Central memory CD4-positive, alpha-beta T cell (primary cell): ENCODE measurements at places on chromosomes 2 and 18.
A peak's percentile ranks its signal among the peaks of the same experiment; 100 is the strongest.

DNA sequence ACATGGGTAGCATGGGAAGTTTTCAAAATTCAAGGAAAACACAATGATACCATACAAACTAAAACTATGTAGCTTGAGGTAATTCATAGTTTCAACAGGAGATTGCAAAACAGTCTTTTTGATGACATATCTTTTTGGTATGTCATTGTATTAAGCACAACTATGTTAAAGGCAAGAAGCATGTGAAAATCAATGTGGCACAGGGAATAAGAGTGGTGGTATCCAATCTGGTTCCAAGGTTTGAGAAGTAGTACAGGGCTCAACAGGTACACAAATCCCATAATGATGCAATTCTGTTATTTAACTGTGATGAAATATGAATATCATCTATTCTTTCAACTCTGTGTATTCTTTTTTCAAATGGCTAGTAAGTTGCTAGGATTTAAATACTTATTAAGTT lies 16.4 kb upstream of the DLX2 start:
- DNase-seq = no peak

DNA sequence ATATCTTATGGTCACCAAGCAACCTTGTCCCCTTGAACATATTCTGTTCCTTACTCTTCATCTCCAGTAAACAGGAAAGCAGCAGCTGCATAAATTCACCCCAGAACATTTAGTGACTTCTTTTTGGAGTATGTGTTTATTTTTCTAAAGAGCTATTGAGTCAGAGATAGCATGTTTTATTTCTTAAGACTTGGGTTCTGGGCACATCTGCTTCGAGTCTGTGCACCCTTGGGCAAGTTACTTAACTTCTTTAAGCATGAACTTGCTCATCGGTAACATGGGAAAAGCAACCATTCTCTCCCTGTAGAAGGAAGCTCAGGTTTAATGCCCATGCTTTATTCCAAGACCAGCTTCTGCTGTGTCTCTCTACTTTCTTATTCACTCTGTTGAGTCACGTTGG lies 309.3 kb upstream of the MEX3C start:
- no peak for DNase-seq

GRCh38 chr18:23237524-23238151 lies 102.4 kb downstream of the CABLES1 start:
- DNase-seq = peak; percentile 13

DNA sequence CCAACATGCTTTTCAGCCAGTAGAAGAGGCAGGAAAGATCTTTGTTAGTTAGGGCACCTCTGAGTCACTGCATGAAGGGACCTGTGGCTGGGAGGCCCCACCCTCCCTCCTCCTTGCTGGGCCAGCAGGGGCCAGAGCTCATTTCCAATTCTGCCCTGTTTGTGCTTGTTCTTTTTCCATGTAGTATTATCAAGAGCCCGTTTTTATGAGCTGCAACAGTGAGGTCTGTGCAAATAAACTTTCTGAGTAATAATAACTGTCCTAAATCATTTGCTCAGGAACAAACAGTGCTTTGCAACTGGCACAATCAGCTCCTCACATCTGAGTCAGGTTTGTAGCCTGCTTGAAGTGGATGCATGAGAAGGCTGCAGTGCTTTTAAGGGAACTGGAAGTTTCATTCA lies 128.0 kb downstream of the ARL4C start:
- DNase-seq = peak; percentile 34

- DNase-seq = no peak
These were observed 50.3 kb downstream of the ARHGAP25 start for GRCh38 chr2:68784915-68785314.

DNA sequence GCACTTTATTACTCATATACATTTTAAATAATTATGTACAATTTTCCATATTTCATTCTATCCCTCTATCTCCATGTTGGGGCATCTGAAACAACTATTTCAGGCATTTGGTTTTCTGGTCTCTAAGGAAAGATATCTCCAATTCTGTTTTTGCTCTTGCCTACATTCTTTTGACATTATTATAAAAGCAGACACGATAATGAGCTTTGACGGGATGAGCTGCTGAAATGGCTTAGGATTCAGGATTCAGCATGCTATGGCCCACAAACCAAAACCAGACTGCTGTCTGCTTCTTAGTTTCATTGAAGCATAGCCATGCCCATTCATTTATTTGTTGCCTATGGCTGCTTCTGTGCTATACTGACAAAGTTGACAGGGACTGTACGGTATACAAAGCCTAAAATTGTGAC lies 42.7 kb upstream of the GLS start:
- DNase-seq = no peak

- no peak for DNase-seq
These were observed 100.8 kb downstream of the EPC2 start for GRCh38 chr2:148745151-148745851.

- DNase-seq = no peak
These were observed 4.9 kb downstream of the HOXD3 start for GRCh38 chr2:176161825-176162626.

DNA sequence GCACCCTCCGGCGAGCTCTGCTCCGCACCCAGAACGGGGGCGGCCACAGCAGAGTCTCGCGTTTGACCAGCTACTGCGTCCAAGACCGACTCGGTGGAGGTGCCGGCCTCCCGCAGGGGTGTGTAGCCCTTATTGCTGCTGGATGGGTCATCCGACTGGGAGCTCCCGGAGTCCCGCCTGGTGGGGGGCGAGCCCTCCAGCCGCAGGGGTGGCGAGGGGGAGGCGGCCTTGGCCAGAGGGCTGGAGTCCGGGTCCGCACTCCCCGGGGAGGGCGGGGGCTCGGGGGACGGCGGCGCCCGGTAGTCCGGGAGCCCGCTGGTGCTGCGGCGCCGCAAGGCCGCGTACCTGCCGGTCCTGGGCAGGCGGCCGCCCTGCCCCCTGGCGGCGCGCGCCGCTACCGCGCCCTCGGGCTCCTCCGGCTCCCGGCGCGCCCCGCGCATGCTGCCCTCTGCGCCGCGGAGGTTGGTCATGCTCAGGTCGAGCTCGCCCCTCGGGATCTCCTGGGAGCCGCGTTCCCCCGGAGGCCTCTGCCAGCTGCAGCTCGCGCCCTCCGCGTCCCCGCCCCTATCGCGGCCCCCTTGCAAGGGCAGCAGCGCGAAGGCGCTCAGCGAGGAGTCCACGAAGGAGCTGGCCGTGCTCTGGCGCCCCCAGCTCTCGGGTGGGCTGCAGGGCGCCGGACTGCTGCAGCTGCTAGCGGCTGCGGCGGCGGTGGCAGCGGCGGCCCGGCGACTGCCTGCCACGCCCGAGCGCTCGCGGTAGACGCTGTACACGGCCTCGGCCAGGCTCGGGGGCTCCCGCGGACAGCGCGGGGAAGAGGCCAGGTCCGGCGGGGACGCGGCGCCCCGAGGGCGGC lies 4.8 kb downstream of the TMEM200C start:
- peak; percentile 1 for DNase-seq

DNA sequence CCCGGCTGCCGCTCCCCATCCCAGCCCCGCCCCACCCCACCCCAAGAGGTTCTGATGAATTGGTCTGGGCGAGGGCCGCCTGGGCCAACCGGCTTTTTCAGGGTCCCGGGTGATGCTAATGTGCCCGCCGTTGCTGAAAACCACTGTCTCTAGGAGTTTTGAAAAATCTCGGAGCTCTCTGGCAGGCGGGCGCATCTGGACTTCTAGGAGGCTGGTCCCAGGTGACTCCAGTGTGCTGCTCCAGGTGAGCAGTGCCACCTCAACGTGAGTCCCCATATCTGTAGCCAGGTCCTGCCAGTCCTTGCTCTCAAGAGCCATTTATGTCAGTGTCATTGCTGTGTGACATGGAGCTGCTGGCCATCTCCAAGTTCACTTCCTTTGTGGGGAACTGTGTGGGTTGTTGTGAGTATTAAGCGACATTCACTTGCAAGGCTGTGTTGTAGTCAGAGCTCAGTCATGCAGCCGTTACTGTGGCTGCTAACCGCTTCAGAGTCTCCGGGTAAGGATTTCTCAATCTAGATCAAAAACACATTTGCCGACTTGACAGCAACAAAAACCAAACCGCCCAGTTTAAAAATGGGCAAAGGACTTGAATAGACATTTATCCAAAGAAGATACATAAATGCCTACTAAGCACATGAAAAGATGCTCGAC lies at the start of gene RFX8:
Gene RFX8, minus strand, starts transcription at position 382 of the 654 bp plus-strand sequence. CDS start 8,264 bp downstream, outside the sequence.
- peak; percentile 44 for DNase-seq

DNA sequence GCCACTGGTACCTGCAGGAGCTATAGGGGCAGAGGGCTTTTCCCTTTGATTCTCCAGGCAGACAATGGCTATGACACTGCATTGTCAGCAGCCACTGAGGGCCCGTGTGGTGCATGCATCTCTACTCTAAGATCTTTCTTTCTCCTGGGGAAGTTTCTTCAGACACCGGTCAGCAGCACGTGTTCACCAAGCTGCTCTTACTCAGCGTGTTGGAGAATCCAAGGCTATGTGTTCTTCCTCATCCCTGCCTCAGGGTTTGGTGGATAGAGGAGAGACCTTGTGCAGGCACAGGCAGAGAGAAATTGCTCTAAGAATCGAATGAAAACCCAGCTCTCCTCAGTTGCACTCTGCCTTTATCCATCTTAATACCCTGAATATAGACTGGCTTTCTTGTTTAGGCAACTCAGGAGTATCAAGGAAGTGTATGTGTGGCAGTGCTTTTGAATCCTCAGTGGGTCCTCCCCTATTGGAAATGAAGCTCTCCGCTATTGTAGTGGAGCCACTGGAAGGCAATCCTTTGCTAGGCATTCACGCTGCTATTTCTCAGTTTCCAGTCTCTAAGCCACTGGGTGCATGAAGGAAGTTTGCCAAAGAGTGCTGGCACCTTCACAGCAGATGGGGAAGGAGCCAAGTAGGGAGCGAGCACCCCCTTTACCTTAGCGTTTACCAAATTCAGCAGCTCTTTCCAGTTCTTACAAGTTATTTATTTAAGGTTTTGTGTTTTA lies 86.9 kb upstream of the EML6 start:
- no peak for DNase-seq

GRCh38 chr18:47283476-47283875 lies 32.0 kb upstream of the SKOR2 start:
- no peak for DNase-seq

DNA sequence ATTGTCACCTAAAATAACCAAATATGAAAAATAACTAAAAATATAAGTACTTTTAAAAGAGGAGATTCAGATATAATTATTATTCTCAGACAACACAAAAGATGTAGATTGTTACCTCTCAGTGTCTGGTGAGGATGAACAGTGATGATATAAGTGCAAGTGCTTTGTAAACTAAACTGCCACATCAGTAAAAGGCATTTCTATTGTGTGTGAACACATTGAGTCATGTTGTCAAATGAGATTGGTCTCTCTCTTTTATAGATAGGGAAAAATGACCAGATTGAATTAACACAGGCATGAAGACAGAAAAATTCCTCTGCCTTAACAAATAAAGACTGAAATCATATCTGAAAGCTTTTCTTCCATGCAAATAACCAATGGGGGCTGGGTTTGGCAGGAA lies 182.4 kb upstream of the TMEFF2 start:
- no peak for DNase-seq

GRCh38 chr18:44518091-44518615 lies 162.5 kb upstream of the SETBP1 start:
- DNase-seq = no peak

GRCh38 chr2:240155048-240155744 lies 14.7 kb upstream of the OTOS start:
- no peak for DNase-seq

- DNase-seq = no peak
These were observed 114.0 kb upstream of the RND3 start for GRCh38 chr2:150601280-150602038.

DNA sequence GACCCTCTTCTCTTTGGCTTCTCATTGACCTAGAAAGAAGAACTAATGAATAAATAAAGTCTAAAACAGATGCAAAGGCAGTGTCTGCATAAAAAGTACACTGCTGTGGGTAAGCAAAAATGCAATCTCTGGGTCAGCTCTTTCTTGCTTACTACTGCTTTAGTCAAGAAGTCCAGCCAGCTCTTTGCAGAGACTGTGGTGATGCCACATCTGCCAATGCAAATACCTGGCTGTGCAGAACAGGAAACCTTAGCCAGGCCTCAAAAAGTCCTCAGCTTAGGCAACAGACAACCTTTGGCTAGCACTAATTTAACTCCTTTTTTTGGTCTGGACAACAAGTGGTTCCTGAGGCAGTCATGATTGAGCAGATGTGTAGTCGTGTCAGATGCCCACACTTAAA lies 73.6 kb upstream of the RND3 start:
- no peak for DNase-seq

GRCh38 chr2:129716781-129717559 lies 262.5 kb upstream of the RAB6C start:
- no peak for DNase-seq

- DNase-seq = no peak
These were observed 75.9 kb downstream of the SFXN5 start for GRCh38 chr2:72995430-72996116.

DNA sequence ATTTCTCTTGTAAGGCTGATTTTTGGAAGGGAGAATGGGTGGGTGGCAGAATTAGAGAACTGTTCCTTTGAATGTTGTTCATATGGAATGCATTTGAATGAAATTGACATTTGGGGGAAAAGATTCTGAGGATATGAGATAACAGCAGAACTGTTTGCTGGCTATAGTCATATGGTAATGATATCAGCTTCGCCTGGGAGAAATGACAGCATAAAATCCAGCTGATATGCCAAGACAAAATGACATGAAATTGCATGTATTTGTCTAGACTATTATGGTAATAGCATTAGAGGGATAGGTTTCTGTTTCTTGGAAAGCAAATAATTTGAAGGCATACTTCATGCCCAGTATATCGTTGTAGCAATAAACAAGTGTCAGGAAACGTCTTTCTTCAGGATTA lies 150.8 kb upstream of the SPATS2L start:
- no peak for DNase-seq

DNA sequence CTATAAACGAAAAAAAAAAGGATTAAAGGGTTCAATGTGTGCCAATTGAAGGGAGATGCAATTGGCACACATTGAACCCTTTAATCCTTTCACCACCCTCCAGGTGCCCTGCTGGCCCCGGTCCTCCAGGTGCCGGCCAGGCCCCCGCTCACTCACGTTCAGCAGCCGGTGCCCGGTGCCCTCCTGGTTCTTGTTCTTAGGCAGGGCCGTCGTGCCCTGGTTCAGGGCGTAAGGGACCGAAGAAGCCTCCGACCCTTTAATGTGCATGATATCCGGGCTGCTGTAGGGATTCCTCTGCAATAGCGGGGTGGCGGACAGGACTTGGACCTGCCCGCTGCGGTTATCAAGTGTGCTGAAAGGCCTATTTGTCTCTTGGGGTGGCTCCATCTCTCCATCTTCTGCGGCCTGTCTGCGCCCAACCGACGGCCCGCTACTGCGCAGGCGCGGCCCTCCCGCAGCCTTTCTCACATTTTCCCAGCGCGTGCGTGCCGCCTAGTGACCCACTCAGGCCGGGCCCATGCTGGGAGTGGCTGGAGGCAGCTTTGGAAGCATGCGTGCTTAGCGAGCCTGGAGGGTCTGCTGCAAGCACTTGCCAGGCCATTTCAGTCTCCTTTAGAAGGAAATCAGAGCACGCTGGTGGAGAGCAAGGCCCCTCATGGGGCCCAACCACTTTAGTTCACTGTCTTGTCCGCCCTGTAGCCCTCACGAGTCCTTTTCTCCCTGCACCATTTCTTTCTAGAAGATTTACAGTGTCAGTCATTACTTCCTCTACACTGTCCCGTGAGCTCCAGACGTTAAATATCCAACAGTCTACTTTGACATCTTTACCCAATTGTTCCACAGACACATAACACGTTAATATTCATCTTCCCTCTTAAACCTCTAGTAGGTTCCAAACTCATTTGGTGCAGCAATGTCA lies 24.3 kb downstream of the TMEM237 start:
- DNase-seq = no peak

GRCh38 chr2:208369091-208369490 lies 37.5 kb upstream of the PTH2R start:
- no peak for DNase-seq
